IPS-NIHi11 (cell line): ENCODE measurements at places on chromosomes 1 and 21.

DNA sequence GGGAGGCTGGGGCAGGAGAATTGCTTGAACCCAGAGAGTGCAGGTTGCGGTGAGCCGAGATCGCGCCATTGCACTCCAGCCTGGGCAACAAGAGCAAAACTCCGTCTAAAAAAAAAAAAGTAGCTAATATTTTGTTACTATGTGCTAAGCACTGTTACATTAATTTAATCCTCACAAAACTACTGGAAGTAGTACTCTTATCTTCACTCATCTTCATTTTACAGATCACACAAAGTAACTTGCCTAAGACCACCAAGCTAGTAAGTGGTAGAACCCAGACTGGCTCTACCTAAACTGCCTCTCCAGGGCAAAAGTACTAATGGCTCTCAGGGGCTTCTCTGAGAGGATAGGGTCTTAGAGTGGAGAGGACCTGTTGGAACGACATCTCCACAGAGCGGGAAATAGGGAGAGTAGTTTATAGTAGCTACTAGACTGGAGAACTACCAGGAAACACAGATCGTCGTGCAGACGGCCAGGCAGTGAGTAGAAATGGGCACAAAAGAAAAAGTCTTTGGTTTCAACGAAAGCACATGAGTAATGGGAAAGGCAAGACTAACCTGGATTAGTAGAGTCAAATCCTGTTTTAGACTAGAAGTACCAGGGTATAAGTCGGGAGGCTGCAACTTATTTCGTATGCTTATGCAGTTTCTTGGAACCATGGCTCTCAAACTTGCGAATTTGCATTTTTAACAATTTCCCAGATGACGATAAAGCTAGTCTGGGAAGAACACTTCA is 1.4 kb downstream of the CLCC1 start:
- DNase-seq, result no peak

DNA sequence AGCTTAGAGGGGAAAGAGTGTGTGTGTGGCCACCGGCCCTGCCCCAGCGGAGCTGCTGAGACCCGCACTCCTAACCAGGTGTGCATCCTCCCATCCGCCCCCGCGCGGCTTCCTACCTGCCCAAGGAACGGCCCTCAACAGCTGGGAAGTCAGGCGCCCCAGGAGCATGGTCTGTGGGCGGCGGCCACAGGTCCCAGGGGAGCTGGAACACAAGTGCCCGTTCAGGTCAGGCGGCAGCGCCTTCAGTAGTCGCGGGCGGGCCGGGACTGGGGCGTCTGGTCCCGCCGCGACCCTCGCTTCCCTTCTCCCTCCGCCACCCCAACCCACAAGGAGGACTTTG is 448 bp downstream of the AURKAIP1 start:
- DNase-seq, result no peak

- no peak for DNase-seq
Measured at GRCh38 chr21:35070436-35070835, 21.3 kb upstream of the RUNX1 start.

GRCh38 chr1:3485016-3485415 is 30.6 kb downstream of the ARHGEF16 start:
- no peak for DNase-seq

DNA sequence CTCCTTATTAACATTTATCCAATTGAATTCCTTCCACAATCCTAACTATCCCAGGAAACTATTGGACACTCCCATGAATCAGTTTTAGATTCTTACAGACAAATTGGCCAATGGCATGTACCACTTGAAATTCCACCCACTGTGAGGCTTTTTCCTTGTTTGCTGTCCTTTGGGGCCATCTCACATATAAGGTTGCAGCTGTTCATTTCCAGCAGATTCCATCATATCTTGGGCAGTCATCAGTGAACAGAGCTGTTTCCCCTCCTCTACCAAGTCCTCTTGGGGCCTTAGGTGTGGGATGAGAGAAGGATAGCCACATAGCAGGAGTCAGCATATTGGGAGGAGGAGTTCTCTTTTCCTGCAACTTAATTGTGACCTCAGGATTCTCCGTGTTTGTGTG is 109.1 kb downstream of the HHAT start:
- DNase-seq, result no peak

DNA sequence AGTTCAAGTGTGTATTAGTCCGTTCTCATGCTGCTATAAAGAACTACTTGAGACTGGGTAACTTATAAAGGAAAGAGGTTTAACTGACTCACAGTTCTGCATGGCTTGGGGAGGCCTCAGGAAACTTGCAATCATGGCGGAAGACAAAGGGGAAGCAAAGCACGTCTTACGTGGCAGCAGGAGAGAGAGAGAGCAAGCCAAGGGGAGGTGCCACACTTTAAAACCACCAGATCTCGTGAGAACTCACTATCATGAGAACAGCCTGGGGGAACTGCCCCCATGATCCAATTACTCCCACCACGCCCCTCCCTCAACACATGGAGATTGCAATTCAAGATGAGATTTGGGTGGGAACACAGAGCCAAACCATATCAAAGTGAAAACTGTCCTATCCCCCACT is 4.1 kb upstream of the MIS18A start:
- DNase-seq, result no peak

- no peak for DNase-seq
Measured at GRCh38 chr1:67635055-67635809, 49.8 kb upstream of the GADD45A start.

GRCh38 chr1:22525211-22525610 is 38.1 kb upstream of the EPHA8 start:
- DNase-seq, result no peak

DNA sequence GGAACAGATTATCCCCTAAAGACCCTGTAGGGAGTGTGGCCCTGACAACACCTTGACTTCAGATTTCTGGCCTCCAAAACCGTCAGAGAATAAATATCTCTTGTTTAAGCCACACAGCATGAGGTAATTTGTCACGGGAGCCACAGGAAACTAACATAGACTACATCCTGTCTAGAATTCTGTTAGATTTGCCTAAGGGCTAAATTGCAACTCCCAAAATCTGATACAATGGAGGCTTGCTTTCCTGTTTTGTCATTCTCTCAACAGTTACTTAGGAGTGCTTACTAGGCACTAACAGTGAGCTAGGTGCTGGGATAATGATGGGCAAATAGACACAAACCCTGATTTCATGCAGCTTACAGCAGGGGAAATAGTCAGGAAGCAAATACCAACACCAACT is 141.6 kb downstream of the MIS18A start:
- no peak for DNase-seq

DNA sequence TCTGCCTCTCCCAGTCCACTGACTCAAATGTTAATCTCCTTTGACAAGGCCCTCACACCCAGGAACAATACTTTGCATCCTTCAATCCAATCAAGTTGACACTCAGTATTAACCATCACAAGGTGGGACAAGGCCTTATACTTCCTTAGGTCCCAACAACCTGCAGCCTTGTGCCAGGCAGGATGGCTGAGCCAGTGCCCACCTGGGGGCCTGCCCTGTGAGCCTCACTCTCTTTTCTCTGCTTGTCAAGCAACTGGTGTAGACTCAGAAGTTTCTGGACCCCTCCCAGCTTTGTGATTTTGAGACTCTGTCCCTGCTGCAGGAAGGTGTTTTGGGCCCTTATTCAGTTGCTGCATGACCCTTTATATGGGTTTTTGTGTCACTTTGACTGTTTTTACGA is 310.0 kb upstream of the C1orf174 start:
- no peak for DNase-seq

DNA sequence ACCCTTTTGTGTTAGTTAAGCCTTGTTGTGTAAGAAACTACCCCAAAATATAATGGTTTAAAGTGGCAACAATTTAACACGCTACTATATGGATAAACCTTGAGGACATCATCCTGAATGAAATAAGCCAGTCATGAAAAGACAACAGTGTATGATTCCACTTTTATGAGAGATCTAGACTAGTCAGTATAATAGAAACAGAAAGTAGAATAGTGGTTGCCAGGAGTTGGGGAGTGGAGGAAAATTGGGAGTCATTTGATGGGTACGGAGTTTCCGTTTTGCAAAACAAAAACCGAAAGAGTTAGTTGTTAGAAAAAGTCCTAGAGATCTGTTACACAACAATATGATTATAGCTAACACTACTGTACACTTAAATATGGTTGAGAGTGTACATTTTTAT is 16.0 kb upstream of the CHIA start:
- no peak for DNase-seq

- peak; percentile 67 for DNase-seq
Measured at GRCh38 chr1:1540818-1541628, 599 bp upstream of the TMEM240 start.

GRCh38 chr1:44077421-44077820 is 41.2 kb upstream of the KLF17 start:
- DNase-seq, result no peak

GRCh38 chr1:6601923-6602668 is 573 bp downstream of the KLHL21 start:
- peak; percentile 66 for DNase-seq

- DNase-seq, result peak; percentile 24
Measured at GRCh38 chr1:226064816-226065248, 2.3 kb downstream of the H3-3A start.

GRCh38 chr1:109152196-109152595 is 38.3 kb downstream of the ELAPOR1 start:
- DNase-seq, result no peak

DNA sequence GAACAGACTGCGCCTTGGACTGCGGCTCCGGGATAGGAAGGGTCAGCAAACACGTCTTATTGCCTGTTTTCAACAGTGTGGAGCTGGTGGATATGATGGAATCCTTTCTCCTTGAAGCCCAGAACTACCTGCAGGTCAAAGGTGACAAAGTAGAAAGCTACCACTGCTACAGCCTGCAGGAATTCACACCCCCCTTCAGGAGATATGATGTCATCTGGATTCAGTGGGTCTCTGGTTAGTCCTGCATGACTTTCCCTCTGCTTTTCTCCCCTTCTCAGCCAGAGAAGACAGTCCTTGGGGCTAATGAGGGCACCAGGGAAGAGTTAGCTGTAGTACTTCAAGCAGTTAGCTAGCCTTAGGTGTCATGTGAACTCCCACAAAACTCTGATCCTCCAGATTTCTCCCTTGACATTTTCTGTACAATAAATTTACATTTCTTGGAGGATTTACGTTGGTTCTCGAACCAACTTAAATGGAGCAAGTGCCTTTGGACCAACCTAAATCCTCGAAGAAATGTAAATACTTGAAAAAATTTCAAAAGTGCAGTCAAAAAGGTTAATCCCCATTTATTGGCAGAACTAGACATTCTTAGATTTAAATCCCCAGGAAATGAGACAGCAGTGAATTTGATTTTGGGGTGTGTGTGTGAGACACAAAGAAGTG is 20.9 kb downstream of the NTMT2 start:
- no peak for DNase-seq

- no peak for DNase-seq
Measured at GRCh38 chr1:172851856-172852255, 193.0 kb downstream of the FASLG start.

DNA sequence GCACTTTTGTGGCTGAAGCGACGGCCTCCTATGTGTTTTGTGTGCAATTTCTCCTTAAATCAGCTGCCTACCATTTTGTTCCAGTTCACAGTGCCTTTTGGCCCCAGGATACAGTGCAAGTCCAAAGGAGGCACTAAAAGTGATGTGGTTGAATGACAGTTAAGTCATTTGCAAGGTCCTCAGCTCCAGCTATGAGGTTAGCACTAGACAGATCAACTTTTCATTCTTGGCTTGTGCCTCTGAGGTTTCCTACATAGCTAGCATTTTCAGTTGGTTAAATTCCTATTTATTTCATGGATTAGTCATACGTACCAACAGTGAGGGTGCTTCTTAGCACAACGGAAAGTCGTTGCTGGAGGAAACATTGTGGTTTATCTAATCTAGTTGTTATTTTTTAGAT is 59.3 kb upstream of the NTPCR start:
- no peak for DNase-seq

GRCh38 chr1:221392453-221392852 is 349.4 kb downstream of the DUSP10 start:
- DNase-seq, result no peak

- DNase-seq, result no peak
Measured at GRCh38 chr1:198397208-198397808, 143.2 kb downstream of the ATP6V1G3 start.

DNA sequence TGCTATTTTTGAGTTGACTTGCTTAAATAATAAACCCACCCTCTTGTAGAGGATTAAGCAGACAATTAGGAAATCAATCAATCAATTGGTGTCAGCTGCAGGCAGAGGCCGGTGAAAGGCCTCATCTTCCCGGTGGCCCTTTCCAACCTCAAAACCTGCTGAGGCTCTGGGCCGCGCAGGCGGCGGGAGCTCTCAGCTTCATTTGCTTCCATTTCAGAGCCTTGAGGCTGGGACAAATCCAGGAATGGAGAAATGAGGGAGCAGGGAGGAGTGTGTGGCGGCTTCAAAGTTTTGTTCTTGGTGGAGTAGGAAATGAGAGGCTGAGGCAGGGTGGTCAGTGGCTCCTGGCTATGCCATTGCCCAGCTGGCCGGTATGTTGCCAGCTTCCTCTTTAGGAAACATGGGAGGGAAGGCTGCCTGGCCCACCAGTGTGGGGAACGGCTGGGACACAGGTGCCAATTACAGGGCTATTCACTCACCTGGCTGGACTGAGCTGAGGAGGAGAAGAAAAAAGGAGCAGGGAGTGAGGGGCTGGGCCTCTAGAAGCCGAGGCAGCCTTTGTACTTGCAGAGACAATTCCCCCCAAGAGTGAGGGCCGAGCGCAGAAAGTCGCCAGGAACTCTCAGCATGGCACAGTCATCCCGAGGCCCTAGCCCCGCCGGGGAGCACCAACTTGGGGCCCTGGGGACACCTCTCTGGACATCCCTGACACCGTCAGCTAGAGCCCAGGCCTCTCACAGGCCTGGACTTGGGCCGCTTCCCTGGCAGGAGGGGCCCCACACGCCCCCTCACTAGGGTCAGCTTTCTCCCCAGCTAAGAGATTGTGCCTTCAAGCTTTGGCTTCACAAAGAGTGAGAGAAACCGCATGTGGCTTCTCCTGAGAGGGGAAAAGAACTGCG is 4.4 kb downstream of the POU3F1 start:
- no peak for DNase-seq

DNA sequence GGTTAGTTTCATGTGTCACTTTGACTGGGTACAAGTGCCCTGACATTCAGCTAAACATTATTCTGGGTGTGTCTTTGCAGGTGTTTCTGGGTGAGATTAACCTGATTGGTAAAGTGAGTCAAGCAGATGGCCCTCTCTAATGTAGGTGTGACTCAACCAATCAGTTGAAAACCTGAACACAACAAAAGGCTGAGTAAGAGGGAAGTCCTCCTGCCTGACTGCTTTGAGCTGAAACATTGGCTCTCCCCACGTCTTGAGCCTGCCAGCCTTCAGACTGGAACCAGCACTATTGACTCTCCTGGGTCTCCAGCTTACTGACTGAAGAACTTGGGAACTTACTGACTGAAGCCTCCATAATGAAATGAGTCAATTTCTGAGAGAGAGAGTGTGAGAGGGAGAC is 70.0 kb upstream of the C21orf91 start:
- no peak for DNase-seq

GRCh38 chr1:179742717-179743678 is at the start of gene FAM163A:
Gene FAM163A (plus strand): TSS chr1:179743291. CDS start chr1:179813098, 69,807 bp downstream.
- peak; percentile 51 for DNase-seq

GRCh38 chr1:21619375-21619947 is 49.7 kb downstream of the RAP1GAP start:
- DNase-seq, result no peak

DNA sequence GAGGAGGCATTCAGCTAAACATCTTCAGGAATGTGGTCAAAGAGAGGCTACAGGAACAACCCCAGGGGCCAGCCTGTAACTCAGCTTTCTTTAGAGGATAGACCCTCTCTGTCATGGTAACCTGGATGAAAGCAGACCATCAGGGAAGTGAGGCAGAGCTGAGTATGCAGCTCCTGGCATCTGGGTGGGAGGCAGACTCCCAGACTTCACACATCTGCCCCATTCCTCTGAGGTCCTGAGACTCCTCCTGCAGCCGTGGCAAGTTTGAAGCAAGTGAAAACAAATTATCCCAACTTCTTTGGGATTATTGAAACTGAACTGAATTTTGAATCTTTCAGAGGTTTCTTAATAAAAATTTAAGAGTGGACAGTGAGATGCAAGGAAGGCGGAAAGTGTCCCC is 126.1 kb upstream of the KIAA0040 start:
- DNase-seq, result no peak
